ENCODE measurements at places on chromosomes 13 and 19. TPM values are rescaled to one million over a fixed set of nuclear protein-coding genes. Genes with fewer than 3 reads are reported as not detected.
A peak's percentile ranks its signal among the peaks of the same experiment; 100 is the strongest.

- H3K36me3 ChIP-seq, result peaks cover 84% of the 10 kb centered on the region
- H3K4me1 ChIP-seq, result peaks cover 7% of the 10 kb centered on the region
- H3K27ac ChIP-seq, result no peak overlapping the region
- H3K27me3 ChIP-seq, result no peaks in the 10 kb centered on the region
- DNase-seq, result no peak
These were observed 7.3 kb downstream of the SHKBP1 start for GRCh38 chr19:40584007-40584406.

Gene RDH8
- total RNA-seq, result not detected

- no peak overlapping the region for H3K27ac ChIP-seq
- H3K36me3 ChIP-seq, result peaks cover 7% of the 10 kb centered on the region
These were observed 4.6 kb upstream of the APC2 start for GRCh38 chr19:1445185-1445931.

DNA sequence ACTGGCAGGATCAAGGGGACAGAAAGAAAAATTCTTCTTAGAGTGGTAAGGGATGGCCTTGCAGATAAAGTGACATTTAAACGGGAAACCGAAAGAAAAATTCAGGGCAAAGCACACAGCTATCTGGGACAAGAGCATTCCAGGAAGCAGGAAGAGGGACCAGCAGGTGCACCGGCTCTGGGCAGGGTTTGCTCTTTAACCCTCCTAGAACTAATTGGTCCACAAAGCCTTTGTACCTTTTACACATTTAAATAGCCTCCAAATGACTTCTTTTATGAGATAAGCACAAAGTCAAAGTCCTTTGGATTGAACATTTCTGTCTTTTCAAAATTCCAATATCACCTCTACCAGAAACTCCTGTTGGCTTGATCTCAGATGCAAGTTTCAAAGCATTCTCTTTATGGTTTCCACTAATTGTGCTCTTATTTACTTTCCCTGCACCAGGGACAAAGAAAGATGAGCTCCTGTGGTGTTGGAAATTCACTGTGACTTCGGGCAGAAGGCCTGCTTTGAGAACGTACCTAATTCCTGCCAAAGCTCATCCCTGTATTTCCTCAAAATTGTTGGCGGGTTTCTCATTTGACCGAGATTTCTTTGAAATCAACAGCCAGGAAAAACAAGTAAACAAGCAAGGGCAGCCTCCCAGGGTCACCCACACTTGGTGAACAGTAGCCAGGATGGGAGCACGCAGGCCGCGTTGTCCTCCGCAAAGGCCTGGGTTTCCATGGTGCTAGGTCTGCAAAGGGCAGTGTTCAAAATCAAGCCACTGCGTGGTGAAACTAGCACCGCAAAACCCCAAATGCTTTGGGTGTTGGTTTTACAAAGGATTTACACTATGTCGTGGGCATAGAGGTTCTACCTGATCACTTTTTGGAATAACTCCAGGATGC, 98.6 kb downstream of the IRS2 start:
- H3K36me3 ChIP-seq, result no peaks in the 10 kb centered on the region
- H3K4me3 ChIP-seq, result no peak overlapping the region
- no peak overlapping the region for H3K27ac ChIP-seq
- H3K27me3 ChIP-seq, result peaks cover 7% of the 10 kb centered on the region
- DNase-seq, result no peak

GRCh38 chr13:48505597-48506091, 27.2 kb downstream of the RCBTB2 start:
- H3K36me3 ChIP-seq, result no peaks in the 10 kb centered on the region
- DNase-seq, result peak; percentile 56
- peaks cover 67% of the 10 kb centered on the region for H3K4me1 ChIP-seq
- peak overlapping the region; percentile 34 for H3K4me3 ChIP-seq

- no peak overlapping the region for H3K4me3 ChIP-seq
- no peaks in the 10 kb centered on the region for H3K36me3 ChIP-seq
- no peak overlapping the region for H3K27ac ChIP-seq
These were observed 6.7 kb downstream of the CAMSAP3 start for GRCh38 chr19:7602240-7602934.

Gene PTPRH
- total RNA-seq, result not detected

DNA sequence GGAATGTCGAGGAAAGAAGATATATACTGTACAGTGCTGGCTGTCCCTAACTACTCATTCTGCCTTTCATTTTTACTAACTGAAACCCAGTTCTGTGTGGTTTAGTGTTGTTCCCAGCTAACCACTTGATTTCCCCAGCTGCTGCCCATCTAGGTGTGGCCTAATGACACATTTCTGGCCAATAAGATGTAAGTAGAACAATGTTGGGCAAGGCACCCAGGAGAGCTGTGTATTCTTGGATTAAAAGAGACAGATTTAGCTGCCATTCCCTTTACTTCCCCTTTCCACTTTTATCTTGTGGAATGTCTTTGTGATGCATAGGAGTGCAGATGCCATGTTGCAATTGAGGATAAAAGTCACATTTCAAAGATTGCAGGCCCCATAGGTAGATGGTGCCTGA, 28.3 kb upstream of the PCDH9 start:
- no peak for DNase-seq
- H3K4me3 ChIP-seq, result no peak overlapping the region
- no peak overlapping the region for H3K27ac ChIP-seq
- no peaks in the 10 kb centered on the region for H3K4me1 ChIP-seq
- H3K36me3 ChIP-seq, result no peaks in the 10 kb centered on the region
- H3K27me3 ChIP-seq, result peaks cover 9% of the 10 kb centered on the region

Gene PODNL1
- total RNA-seq, result not detected

GRCh38 chr13:112771139-112771876, 81.5 kb downstream of the ATP11A start:
- no peaks in the 10 kb centered on the region for H3K27me3 ChIP-seq
- DNase-seq, result no peak
- no peak overlapping the region for H3K4me3 ChIP-seq

Gene DLEU7
- total RNA-seq, result not detected

Gene PROSER3
- 42.0 TPM for total RNA-seq

DNA sequence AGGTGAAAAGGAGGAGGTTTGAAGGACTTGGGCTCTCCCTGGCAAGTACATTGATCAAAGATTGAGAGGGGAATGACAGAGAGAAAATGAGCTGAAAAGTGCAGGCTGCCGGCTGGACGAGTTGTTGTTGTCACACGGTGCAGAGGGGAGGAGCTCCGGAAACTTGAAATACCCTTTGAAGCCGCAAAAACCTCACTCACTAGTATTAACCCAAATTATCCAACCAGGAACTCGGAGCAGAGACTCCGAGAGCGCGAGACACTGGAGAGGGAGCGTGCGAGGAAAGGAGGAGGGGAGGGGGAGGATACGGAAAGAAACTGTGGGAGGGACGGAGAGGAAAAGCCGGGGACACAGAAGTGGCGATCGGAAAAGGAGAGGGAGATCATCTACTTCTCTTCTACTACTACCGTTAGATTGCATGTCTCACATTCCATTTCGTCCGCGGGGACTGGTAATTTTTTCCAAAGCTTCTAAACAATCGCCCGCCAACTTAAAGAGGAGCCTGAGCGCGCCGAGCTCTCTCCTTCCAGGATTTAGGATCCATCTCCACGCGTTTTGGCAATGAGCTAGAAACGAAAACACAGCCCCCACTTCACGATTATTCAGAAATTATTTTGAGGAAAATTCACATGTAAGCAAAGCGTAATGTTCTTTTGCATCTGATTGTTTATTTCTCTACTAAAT, at the start of gene DACH1:
Gene DACH1 (minus strand): TSS at position 74 of the 684 bp plus-strand sequence.
- H3K27me3 ChIP-seq, result peaks cover 42% of the 10 kb centered on the region
- H3K36me3 ChIP-seq, result peaks cover 5% of the 10 kb centered on the region
- no peak for DNase-seq
- peak within 1 kb of the TSS; percentile 81 for H3K4me3 ChIP-seq
- H3K4me1 ChIP-seq, result peaks cover 24% of the 10 kb centered on the region

GRCh38 chr19:58304255-58304654, 922 bp upstream of the ERVK3-1 start:
- H3K27me3 ChIP-seq, result no peaks in the 10 kb centered on the region
- H3K27ac ChIP-seq, result peak overlapping the region; percentile 100
- no peak for DNase-seq
- H3K4me3 ChIP-seq, result peak overlapping the region; percentile 100

Gene SIGLEC9
- 2.4 TPM for total RNA-seq

- DNase-seq, result no peak
- no peaks in the 10 kb centered on the region for H3K36me3 ChIP-seq
- peaks cover 5% of the 10 kb centered on the region for H3K4me1 ChIP-seq
- H3K27me3 ChIP-seq, result no peaks in the 10 kb centered on the region
- no peak overlapping the region for H3K4me3 ChIP-seq
These were observed 41.1 kb upstream of the CCNE1 start for GRCh38 chr19:29770648-29771047.

GRCh38 chr19:39810424-39810823, 23.5 kb downstream of the DYRK1B start:
- H3K27ac ChIP-seq, result no peak overlapping the region
- no peaks in the 10 kb centered on the region for H3K27me3 ChIP-seq
- DNase-seq, result no peak

DNA sequence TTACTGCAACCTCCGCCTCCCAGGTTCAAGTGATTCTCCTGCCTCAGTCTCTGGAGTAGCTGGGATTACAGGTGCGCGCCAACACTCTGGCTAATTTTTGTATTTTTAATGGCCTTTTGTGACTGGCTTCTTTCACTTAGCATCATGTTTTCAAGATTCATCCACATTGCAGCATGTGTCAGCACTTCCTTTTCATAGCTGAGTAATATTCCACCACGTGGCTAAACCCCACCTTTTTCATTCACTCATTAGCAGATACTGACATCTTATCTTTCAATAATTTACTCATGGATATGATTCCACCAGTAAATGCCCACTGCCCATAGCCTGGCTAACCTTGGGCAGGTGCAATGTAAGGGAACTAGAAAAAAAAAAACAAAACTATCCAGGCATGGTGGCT, 6.9 kb downstream of the C5AR1 start:
- H3K36me3 ChIP-seq, result no peaks in the 10 kb centered on the region
- no peaks in the 10 kb centered on the region for H3K4me1 ChIP-seq
- H3K27me3 ChIP-seq, result peaks cover 23% of the 10 kb centered on the region
- DNase-seq, result no peak
- H3K4me3 ChIP-seq, result no peak overlapping the region
- no peak overlapping the region for H3K27ac ChIP-seq

DNA sequence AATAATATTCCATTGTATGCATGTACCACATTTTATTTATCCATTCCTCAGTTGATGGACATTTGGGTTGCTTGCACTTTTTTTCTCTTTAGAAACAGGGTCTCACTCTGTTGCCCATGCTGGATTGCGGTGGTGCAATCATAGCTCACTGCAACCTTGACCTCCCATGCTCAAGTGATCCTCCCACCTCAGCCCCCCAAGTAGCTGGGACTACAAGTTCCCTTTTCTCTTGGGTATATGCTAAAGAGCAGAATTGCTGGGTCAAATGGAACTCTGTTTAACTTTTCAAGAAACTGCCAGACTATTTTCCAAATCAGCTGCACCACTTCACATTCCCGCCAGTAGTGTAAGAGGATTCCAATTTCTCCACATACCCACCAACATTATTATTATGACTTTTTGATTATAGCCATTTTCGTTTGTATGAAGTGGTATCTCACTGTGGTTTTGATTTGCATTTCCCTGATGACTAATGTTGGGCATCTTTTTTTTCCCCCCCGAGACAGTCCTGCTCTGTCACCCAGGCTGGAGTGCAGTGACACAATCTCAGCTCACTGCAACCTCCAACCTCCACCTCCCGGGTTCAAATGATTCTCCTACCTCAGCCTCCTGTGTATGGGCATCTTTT, 7.6 kb upstream of the IPO5 start:
- H3K4me3 ChIP-seq, result no peak overlapping the region
- no peaks in the 10 kb centered on the region for H3K36me3 ChIP-seq
- H3K27ac ChIP-seq, result no peak overlapping the region
- peaks cover 4% of the 10 kb centered on the region for H3K27me3 ChIP-seq
- no peaks in the 10 kb centered on the region for H3K4me1 ChIP-seq

DNA sequence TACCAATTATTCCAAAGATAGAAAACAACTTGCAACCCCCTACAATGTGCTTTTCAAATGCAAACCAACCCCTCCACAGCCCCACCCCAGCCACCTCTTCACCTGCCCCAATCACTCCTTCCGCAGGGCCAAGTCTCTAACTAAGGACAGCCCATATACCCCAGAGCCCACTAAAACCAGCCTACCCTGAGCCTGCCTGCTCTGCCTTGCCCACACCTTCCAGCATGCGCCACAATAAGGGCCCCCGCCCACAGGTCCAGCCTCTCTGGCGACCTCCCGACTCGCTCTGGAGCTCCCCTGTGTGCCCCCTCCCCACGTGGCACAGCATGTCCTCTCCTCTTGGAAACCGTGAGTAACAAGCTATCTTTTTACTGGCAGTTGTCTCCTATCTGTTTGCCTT, 42.8 kb upstream of the MEDAG start:
- no peak overlapping the region for H3K4me3 ChIP-seq
- DNase-seq, result no peak
- H3K4me1 ChIP-seq, result peaks cover 4% of the 10 kb centered on the region

Gene IL17D
- total RNA-seq, result 0.22 TPM

Gene SERP2
- total RNA-seq, result not detected

Gene CEACAM5
- not detected for total RNA-seq

DNA sequence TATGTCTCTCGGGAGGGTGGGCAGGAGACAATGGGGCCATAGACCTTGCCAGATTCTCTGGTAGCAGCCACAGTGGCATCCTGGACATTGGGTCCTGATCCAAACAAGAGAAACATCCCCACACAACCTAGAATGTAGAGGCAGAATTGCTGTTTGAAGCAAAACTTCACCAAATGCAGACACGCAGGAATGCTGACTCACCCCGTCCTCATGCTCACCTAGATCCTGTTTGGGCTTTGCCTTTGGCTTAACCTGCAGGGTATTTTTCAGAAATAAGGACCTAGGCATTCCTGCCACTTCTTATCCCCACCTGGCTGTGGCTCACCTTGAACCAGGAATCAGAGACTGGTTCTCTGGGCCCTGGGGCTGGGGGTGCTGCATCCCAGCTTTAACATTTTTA, 7.3 kb downstream of the TBC1D17 start:
- peaks cover 9% of the 10 kb centered on the region for H3K36me3 ChIP-seq
- peaks cover 1% of the 10 kb centered on the region for H3K4me1 ChIP-seq
- H3K27ac ChIP-seq, result no peak overlapping the region
- no peaks in the 10 kb centered on the region for H3K27me3 ChIP-seq
- no peak for DNase-seq

- no peaks in the 10 kb centered on the region for H3K36me3 ChIP-seq
- peaks cover 29% of the 10 kb centered on the region for H3K4me1 ChIP-seq
- H3K4me3 ChIP-seq, result peak overlapping the region; percentile 70
These were observed 2.3 kb downstream of the MAP3K10 start for GRCh38 chr19:40193587-40193849.

- no peak for DNase-seq
- no peak overlapping the region for H3K4me3 ChIP-seq
- H3K27me3 ChIP-seq, result no peaks in the 10 kb centered on the region
- no peak overlapping the region for H3K27ac ChIP-seq
- no peaks in the 10 kb centered on the region for H3K4me1 ChIP-seq
- no peaks in the 10 kb centered on the region for H3K36me3 ChIP-seq
These were observed 98.5 kb downstream of the MIPEP start for GRCh38 chr13:23790577-23791170.

Gene ACER1
- total RNA-seq, result 0.91 TPM

Gene EHD2
- not detected for total RNA-seq

- no peak overlapping the region for H3K4me3 ChIP-seq
- peaks cover 50% of the 10 kb centered on the region for H3K4me1 ChIP-seq
- H3K27me3 ChIP-seq, result no peaks in the 10 kb centered on the region
- no peak for DNase-seq
- no peaks in the 10 kb centered on the region for H3K36me3 ChIP-seq
- H3K27ac ChIP-seq, result peak overlapping the region; percentile 29
These were observed 4.3 kb upstream of the JUNB start for GRCh38 chr19:12786952-12787351.
